NCI-H1105 (cell line): ENCODE measurements at places on chromosomes 7 and 10.

DNA sequence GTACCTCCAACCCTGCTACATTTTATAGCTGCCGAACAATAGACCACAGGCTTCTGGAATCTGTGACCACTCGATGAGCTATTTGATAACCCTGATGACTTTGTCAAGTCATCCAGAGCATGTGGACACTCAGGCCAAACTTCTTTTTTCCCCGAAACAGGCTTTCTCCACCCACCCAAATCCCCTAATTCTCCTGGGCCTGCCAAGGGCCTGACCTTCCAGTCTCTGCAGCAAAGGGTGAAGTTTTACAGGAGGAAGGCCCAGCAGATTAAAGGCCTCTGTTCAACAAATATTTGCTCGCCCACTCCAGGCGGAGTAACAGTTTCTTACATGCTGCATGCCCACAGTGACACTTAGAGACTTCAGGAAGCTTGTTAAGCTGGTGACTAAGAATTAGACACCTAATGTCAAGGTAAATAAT, 2.0 kb downstream of the JCAD start:
- DNase-seq = no peak

GRCh38 chr10:3542185-3542611, 242.8 kb downstream of the KLF6 start:
- no peak for DNase-seq

DNA sequence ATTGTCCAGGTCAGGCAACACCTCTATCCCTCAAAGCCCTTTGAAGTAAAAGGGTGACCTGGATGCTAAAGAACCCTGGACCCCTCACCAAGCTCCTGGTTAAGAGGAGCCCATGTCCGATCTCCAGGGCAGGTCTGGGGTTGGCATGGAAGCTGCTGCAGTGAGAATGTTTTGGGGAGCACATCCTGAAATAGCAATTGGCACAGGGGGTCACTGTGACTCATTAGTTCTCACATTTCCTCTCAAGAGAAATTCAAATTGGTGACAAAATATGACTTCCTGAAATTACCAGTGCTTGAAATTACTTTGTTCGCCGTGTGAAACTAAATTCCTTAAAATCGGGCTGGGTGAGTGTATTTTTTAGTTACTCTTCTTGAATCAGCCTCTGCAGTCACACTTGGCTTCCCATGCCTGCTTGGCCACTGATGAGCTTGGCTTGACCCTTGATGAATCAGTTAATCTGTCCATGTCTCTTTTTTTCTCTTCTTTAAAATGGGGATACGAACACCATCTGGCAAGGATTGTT, 18.8 kb upstream of the ARHGAP22 start:
- no peak for DNase-seq

DNA sequence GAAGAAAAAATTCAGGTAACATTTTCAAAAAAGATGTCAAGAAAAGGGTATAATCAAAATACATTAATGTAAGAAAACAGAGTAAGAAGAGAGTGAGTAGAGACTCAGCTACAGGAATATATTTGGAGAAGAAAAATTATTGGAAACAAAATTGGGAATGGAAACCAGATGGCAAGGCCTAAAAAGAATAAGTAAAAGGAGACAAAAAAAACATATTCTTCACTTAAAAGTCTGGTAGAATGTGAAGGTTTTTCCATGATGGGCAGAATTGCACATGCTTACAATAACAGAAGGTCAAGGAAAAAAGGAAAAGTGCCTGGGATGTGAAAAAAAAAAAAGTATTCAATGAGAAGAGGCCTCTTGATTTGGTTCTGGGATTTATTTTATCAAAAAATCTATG, 1061.8 kb upstream of the LRRTM3 start:
- DNase-seq = no peak

GRCh38 chr10:26781797-26782196, 79.0 kb downstream of the ABI1 start:
- DNase-seq = no peak
